ENCODE measurements at places on chromosomes 4 and X.
A peak's percentile ranks its signal among the peaks of the same experiment; 100 is the strongest.

DNA sequence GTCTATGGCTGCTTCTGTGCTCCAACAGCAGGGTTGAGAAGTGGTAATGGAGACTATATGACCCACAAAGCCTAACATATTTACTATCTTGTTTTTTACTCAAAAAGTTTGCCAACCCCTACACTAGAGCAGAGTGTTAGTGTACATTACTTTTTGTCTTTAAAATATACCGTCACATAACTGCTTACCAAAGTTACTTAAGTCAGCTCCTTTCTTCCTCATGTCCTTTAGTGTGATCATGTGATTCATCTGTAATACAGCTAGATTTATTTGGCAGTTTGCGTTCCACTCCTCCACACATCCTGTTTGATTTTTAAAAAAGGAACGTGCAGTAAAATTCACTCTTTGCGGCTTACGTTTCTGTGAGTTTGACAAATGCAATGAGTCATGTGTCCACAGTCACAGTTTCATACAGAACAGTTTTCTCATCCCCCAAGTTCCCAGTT lies 162.4 kb upstream of the GPRIN3 start:
- no peak for DNase-seq

- no peak for DNase-seq
Measured at GRCh38 chrX:72027024-72027913, 104.4 kb downstream of the RTL5 start.

DNA sequence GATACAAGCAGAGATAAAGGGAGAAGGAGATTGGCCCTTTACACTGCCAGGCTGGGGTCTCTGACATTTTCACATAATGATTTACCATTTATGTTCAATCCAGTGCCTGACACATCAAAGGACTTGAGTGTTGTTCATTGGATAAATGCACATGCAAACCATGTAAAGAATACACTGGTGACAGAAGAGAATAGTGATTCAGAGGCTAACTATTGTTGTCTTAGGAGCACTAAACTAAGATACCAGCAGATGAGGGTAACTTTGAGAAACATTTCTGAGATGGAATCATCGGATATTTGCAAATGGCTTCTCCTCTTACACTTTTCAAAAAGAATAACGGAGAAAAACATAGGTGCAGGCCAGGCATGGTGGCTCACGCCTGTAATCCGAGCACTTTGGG lies 67.3 kb upstream of the HHIP start:
- DNase-seq: no peak

DNA sequence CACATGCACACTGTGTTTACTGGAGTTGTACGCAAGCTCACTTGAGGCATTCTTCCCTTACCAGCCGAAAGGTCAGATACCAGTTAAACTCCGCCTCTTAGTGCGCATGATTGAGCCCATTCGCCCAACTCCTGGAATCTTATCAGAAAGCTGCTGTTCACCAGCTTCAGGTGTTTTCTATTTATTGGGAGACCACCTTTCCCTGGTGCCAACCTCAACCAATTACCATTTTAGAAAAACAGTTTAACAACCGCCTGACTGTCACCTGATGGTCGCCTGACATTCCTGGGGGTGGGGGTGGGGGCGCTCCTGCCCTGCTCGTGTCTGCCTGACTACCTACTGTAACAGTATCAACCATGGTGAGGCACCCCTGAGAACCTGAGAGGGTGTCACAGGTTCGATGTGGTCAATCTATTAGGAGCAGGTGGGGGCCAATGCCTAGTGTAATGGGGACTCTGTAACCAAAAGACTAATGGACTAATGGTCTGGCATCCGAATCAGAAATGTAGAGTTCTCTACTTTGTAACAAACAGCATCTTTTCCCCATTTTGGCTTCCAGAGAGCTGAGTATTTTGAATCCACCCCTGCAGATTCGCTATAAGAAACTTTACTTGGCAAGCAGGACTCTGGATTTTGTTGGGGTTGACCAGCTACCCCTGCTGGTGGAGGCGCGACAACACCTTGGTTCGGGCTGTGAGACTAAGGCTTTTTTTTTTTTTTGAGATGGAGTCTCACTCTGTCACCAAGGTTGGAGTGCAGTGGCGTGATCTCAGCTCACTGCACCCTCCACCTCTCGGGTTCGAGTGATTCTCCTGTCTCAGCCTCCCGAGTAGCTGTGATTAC lies 58.2 kb upstream of the ZNF157 start:
- DNase-seq: peak; percentile 29

DNA sequence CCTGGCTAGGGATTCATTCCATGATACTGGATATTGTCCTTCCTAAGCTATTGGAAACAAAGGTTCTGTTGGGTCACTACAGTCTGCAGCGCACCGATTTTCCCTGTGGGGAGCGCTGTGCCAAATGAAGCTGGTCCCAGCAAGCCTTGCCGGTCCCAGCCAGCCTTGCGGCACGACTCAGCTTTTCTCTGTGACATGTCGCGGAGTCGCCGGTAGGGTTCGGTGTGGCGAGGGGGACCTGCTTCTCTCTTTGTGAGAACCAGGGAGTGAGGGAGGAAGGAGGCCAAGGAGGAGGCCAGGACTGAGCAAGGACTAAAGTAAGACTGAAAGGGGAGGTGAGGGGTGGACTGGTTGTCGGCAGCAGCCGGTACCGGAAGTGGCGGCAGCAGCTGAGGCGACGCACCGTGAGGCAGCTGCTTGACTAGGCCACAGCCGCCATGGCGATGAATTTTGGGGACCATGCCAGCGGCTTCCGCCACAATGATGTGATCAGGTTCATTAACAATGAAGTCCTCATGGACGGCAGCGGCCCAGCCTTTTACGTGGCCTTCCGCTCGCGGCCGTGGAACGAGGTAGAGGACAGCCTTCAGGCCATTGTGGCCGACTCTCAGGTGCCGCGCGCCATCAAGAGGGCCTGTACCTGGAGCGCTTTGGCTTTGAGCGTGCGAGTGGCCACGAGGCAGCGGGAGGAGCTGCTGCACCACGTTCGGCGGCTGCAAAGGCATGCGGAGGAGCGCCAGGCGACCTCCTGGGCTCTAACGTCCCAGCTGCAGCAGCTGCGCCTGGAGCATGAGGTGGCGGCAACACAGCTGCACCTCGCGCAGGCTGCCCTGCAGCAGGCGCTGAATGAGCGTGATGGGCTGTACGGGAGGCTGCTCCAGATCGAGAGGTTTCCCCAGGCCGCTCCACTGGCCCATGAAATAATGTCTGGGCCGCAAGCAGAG lies at the start of gene TEX13D:
TEX13D (plus strand) TSS at position 180 of the 944 bp plus-strand sequence; CDS start at position 438, 258 bp downstream.
- no peak for DNase-seq

DNA sequence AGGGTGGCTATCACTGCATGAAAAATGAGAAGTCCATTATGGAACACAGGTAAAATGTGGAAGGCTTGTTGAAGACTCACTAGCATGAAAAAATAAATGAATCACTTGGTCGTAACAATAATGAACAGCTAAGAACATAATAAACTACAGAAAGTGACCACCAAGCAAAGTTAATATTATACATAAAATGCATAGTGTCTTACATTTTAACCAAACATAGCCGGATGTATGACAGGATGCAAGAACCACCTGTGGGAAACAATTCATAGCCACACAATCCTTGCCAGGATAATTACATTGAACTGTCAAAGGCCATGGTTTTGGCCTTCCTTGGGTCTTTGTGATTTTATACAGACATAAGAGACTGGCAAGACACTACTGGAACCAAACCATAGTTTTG lies 81.9 kb upstream of the ATXN3L start:
- DNase-seq: no peak

GRCh38 chrX:105191878-105192277 lies 28.6 kb downstream of the TEX13A start:
- DNase-seq: no peak

DNA sequence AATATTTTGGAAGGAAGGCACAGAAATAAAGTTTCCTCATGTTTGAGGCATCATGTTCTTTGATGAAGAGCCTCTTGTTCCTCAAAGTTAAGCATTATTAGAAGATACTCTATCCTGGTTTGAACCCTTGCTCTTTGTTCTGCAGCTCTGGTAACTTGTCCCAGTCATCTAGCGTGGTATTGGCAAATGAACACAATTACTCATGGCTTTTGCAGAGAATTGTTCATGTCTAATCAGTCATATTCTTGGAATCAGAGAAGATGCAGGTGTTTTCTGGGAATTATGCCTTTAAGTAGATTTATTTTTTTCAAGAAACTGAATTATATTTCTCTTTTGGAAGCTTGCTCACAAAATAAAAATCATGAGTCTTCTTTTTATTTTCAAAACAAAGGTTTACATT lies 52.9 kb upstream of the HPGDS start:
- no peak for DNase-seq

DNA sequence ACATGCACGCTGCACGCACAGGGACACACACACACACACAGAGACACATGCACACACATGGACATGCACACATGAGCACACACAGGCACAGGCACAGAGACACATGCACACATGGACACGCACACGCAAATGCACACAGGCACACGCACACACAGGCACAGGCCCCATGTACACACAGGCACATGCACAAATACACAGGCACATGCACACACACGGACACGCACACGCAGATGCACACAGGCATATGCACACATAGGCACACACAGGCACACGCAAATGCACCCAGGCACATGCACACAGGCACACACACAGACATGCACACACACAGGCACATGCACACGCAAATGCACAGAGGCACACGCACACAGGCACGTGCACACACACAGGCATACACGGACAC lies 30.3 kb upstream of the HTRA3 start:
- DNase-seq: no peak

GRCh38 chr4:138555108-138555507 lies 313.0 kb upstream of the SLC7A11 start:
- DNase-seq: no peak

- no peak for DNase-seq
Measured at GRCh38 chrX:63330681-63331080, 20.5 kb downstream of the SPIN4 start.

DNA sequence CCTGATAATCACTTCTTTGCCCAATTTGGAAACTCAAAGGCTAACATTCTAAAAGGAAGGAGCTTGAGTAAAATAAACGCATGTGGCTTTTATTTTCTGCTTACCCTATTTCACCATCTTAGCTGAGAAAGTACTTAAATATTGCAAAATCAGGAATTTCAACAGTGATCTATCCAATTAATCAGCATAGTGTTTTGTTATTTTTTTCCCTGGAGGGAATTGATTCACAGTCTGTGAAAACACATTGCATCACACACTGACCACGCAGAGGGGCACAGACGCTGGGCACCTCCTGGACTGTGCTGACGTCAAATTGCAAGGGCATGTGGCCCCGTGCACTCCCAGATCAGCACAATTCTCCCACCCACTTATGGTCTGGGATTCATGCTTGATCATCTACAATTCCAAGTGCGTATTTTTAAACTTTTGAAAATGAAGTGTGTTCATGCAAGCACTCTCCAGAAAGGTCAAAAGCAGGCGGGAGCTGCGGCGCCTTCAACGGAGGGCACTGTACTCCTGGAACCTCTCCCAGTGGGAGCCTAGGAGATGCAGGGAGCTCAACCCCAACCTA lies 320.6 kb upstream of the PPARGC1A start:
- DNase-seq: no peak

- no peak for DNase-seq
Measured at GRCh38 chr4:79604152-79604551, 196.1 kb upstream of the GK2 start.

GRCh38 chrX:103733017-103733416 lies 22.3 kb downstream of the TMEM31 start:
- DNase-seq: no peak

GRCh38 chrX:15366506-15367352 lies 17.5 kb downstream of the VEGFD start:
- no peak for DNase-seq

DNA sequence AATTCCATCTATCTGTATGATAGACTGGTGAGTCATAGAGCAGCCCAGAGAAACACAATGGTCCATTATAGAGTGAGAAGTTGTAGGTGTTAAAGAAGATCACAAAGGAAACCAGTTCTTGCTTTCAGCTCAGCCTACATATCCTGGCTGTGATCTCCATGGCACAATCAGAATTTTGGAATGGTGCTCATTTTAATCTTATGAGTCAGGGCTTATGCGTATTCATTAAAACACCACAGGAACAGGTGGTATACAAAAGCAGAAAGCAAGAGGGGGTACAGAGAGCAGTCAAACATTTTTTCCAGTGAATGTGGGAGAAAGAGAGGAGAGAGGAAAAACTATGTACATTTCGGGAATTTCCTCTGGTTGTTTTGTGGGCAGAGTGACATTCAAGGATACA lies 126.9 kb downstream of the MFAP3L start:
- no peak for DNase-seq

GRCh38 chrX:134406356-134407064 lies 53.5 kb upstream of the HPRT1 start:
- DNase-seq: no peak

DNA sequence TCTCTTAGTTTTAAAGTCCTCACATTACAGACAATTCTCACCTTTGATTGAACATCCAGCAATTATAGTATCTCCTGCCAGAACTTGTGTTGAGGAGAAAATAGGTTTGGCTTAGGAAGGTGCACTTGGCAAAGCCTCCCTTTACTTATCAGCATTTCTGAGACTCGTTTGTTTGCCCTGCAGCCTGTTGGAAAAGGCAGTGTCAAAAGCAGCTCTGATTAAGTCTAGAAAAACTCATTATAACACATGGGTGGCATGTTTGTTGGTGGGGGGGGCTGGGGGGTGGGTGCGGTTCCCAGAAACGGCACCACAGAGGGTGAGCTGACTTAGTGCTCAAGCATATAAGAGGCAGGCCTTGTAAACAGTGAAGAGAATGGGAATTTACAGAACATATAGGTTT lies 21.7 kb upstream of the PUDP start:
- DNase-seq: no peak

DNA sequence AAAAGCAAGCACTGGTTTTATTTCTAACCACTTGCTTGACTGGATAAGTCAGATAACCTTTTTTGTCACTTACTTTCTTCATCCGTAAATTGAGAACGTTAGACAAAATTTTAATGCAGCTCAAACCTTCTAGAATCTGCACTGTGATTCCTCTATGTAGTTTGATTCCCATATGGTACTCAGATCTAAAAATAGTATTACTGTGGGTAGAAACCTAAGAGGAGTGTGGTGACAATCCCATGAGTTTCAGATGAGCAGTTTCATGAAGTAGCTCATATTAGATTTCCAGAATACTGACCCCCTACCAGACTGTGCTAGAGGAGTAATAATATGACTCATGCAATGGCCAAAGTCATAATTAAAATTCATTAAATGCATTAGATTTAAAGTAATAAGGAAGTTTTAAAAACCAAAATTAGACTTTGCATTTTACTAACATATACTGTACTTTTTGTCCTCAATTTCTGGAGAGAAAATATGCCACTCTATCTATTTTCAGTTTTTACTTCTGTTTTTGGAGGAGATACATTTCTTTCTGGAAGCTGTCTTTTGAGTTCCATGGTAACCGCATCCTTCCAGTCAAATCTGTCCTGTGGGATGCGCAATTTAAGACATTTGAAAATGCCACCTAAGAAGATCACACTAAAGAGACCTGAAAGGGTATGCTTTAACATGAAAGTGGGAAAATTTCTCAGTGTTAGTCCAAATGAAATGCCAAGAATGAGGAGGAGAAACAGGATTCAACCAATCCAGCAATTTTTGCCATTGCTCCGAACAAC lies 64.1 kb upstream of the GPM6A start:
- no peak for DNase-seq

GRCh38 chr4:33218238-33218637 lies 2498.1 kb downstream of the PCDH7 start:
- DNase-seq: no peak

Data from left colon (tissue), 2 donors.